ENCODE measurements at places on chromosomes 4 and X. TPM values are rescaled to one million over a fixed set of nuclear protein-coding genes. Genes with fewer than 3 reads are reported as not detected.

The LGI2 gene
- 2.1 TPM for total RNA-seq

The AREG gene
- 11.2 TPM for total RNA-seq

The SLC10A6 gene
- total RNA-seq: 0.37 TPM

The SHROOM4 gene
- 9.1 TPM for total RNA-seq

The CT45A3 gene
- not detected for total RNA-seq

The LAMTOR3 gene
- total RNA-seq: 36.5 TPM

The RHOXF2 gene
- not detected for total RNA-seq

The LPAR4 gene
- 0.35 TPM for total RNA-seq

The SATL1 gene
- not detected for total RNA-seq

The PAK3 gene
- 0.11 TPM for total RNA-seq

DNA sequence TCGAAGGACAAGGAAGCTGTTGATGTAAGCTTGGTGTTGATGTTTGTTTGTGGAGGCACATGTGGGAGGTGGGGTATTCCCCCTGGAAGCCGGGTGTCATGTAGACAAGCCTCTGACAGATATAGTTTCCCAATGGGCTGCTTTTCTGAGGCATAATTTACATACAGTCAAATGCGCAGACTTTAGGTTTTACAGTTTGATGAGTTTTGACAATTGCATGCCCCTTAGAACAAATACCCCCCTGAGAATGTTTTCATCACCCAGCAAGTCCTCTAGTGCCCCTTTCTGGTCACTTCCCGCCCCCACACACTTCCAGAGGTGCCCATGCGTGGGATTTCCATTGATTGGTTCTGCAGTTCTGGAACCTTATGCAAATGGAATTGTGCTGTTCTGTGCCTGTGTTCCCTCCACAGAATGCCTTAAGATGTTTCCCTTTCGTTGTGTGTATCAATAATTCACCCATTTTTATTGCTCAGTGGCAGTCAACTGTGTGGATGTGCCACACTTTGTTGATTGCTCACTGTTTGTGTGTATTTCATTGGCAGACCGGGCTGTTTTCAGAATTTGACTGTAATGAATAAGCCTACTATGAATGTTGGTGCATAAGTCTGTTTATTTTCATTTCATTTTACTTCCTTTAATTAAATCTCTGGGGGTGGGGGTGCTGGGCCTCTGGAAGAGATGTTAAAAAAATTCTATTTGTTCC lies 8.5 kb downstream of the EVC start:
- no peak overlapping the region for H3K27ac ChIP-seq
- no peaks in the 10 kb centered on the region for H3K4me1 ChIP-seq
- H3K4me3 ChIP-seq: no peak overlapping the region
- peaks cover 17% of the 10 kb centered on the region for H3K36me3 ChIP-seq

GRCh38 chrX:49177873-49178480 lies 6.3 kb downstream of the PLP2 start:
- H3K27me3 ChIP-seq: no peaks in the 10 kb centered on the region
- H3K36me3 ChIP-seq: no peaks in the 10 kb centered on the region
- H3K4me1 ChIP-seq: no peaks in the 10 kb centered on the region
- H3K4me3 ChIP-seq: no peak overlapping the region
- DNase-seq: no peak

GRCh38 chr4:114205261-114205660 lies 225.8 kb upstream of the ARSJ start:
- DNase-seq: no peak
- no peak overlapping the region for H3K27ac ChIP-seq
- H3K4me3 ChIP-seq: no peak overlapping the region
- no peaks in the 10 kb centered on the region for H3K4me1 ChIP-seq
- H3K27me3 ChIP-seq: no peaks in the 10 kb centered on the region
- H3K36me3 ChIP-seq: no peaks in the 10 kb centered on the region

DNA sequence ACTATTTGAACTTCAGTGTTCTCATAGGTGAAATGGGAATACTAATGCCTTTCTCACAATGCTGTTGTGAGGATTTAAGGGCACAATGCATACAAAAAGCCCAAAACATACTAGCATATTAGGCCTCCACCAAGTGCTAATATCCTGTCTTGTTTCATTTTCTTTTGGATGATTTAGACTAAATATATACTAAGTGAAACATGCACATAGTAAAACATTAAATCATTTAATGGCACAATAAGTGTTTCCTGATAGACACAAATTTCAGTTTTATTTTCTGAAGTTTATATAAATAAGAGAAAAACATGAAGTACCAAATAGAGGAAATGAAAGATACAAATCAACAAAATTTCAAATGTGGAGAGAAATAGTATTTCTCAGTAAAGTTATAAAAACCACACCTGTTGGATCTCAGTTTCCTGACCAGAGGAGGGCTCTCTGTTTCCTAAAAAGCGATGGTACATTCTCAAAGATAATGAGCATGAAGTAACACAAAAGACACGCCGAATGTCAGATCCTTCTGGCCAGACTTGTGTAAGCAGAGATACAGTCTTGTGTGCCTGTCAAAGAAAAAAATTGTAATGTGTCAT lies 25.1 kb downstream of the DDX60 start:
- no peaks in the 10 kb centered on the region for H3K27me3 ChIP-seq
- H3K4me3 ChIP-seq: no peak overlapping the region
- DNase-seq: no peak
- no peak overlapping the region for H3K27ac ChIP-seq
- no peaks in the 10 kb centered on the region for H3K4me1 ChIP-seq
- peaks cover 79% of the 10 kb centered on the region for H3K36me3 ChIP-seq

GRCh38 chr4:61911313-61911756 lies 711.2 kb downstream of the ADGRL3 start:
- H3K4me3 ChIP-seq: no peak overlapping the region
- no peaks in the 10 kb centered on the region for H3K4me1 ChIP-seq
- H3K36me3 ChIP-seq: no peaks in the 10 kb centered on the region
- DNase-seq: no peak
- no peaks in the 10 kb centered on the region for H3K27me3 ChIP-seq

- H3K36me3 ChIP-seq: no peaks in the 10 kb centered on the region
- no peak overlapping the region for H3K4me3 ChIP-seq
- H3K4me1 ChIP-seq: no peaks in the 10 kb centered on the region
- DNase-seq: no peak
- no peak overlapping the region for H3K27ac ChIP-seq
Observed at GRCh38 chr4:129384974-129385373, 289.0 kb downstream of the C4orf33 start.

DNA sequence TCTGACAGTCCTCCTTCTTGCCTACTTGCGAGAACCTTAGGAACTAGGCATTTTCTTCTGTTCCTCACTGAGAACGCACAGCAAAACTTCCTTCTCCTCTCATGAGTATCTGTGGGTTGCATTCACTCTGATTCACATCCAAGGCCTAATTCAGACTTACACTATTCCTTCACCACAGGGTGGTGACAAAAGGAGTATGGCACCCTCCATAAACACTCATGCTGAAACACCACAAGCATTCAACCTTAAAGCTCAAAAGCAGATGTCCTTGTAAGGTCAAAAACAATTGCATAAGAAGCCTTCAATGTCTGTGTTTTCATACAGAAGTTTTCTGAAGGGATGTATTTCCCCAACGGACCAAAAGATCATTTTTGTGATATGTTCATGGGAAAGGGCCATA lies 147.3 kb downstream of the CORIN start:
- no peaks in the 10 kb centered on the region for H3K36me3 ChIP-seq
- no peak for DNase-seq
- no peaks in the 10 kb centered on the region for H3K27me3 ChIP-seq
- no peak overlapping the region for H3K4me3 ChIP-seq
- H3K27ac ChIP-seq: no peak overlapping the region
- no peaks in the 10 kb centered on the region for H3K4me1 ChIP-seq

DNA sequence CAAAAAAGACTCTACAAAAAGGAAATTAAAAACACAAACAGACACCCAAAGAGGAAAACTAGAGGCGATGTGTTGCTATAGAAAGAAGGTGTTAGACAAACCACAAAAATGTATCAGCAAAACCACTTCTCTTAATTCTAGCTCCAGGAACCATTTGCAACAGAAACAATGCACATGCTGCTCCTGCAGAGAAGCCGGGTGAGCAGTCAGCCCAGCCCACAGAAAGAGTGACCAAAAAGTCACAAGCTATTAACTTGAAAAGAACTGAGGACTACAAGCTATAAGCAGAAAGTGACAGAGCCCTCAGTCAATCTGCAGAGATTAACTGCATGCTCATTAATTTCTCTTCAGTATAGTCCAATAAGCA lies 96.2 kb upstream of the KLHL13 start:
- H3K4me1 ChIP-seq: no peaks in the 10 kb centered on the region
- no peaks in the 10 kb centered on the region for H3K36me3 ChIP-seq
- H3K4me3 ChIP-seq: no peak overlapping the region
- no peaks in the 10 kb centered on the region for H3K27me3 ChIP-seq
- no peak overlapping the region for H3K27ac ChIP-seq

- no peaks in the 10 kb centered on the region for H3K36me3 ChIP-seq
- H3K27ac ChIP-seq: no peak overlapping the region
- no peaks in the 10 kb centered on the region for H3K4me1 ChIP-seq
- no peak for DNase-seq
- no peak overlapping the region for H3K4me3 ChIP-seq
- H3K27me3 ChIP-seq: no peaks in the 10 kb centered on the region
Observed at GRCh38 chr4:137819964-137820383, 287.7 kb upstream of the PCDH18 start.

GRCh38 chr4:1133033-1133432 lies 19.7 kb upstream of the RNF212 start:
- H3K27me3 ChIP-seq: no peaks in the 10 kb centered on the region
- H3K4me3 ChIP-seq: no peak overlapping the region
- H3K27ac ChIP-seq: no peak overlapping the region

DNA sequence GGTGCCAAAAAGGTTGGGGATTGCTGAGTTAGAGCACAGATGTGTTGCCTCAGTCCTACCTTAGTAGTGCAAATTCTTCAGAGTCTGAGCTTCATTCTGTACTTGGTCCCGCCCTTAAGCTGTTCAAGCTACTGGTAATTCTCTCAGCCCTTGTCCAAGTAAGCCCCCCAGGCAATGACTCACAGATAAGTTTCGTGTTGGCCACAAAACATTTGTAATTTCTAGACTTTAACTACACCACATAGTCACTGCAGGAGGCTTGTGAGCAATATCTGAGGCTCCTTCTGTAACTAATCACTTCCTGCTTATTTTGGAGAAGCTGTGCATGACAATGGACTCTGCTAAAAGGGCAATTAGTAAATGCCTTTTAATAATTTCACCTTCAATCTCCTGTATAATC lies 1420.5 kb downstream of the PCDH7 start:
- DNase-seq: no peak
- no peak overlapping the region for H3K27ac ChIP-seq
- no peak overlapping the region for H3K4me3 ChIP-seq
- no peaks in the 10 kb centered on the region for H3K27me3 ChIP-seq
- no peaks in the 10 kb centered on the region for H3K4me1 ChIP-seq

DNA sequence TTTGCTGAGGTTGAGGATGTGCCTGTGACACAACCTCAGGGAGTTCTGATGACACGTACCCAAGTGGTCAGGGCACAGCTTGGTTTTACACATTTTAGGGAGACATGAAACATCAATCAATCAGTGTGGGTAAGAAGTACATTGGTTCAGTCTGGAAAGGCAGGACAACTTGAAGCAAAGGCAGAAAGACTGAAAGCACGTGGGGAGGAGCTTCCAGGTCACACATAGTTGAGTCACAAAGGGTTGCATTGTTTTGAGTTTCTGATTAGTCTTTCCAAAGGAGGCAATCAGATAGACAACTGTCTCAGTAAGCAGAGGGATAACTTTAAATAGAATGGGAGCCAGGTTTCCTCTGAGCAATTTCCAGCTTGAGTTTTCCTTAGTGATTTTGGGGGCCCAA lies 1910.0 kb upstream of the AGA start:
- no peaks in the 10 kb centered on the region for H3K36me3 ChIP-seq
- DNase-seq: no peak
- no peak overlapping the region for H3K4me3 ChIP-seq
- no peaks in the 10 kb centered on the region for H3K4me1 ChIP-seq
- no peak overlapping the region for H3K27ac ChIP-seq

- H3K36me3 ChIP-seq: no peaks in the 10 kb centered on the region
- H3K27me3 ChIP-seq: no peaks in the 10 kb centered on the region
- no peaks in the 10 kb centered on the region for H3K4me1 ChIP-seq
- no peak overlapping the region for H3K27ac ChIP-seq
Observed at GRCh38 chrX:53714580-53715345, 28.2 kb upstream of the HUWE1 start.

DNA sequence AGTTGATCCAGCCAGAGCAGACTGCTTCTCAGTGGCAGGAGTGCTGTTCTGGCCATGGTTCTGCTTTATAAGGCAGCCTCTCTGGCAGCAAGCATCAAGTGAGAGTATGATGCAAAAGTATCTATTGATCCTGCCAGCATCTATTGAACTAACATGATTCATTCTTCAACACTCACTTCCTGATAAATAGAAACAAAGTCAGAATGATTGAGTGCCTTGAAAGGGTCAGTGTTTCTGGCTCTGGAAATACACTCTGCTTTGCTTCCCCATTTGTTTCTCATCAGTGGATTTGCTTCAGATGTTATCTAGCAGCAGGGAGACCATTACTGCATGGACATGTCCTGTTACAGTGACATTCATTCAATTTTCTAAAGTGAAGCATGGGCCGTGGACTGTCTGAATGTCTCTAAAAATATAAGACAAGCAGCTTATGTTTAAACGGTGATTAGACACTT lies 66.2 kb upstream of the FRAS1 start:
- H3K4me3 ChIP-seq: no peak overlapping the region
- no peak for DNase-seq
- no peaks in the 10 kb centered on the region for H3K36me3 ChIP-seq
- H3K27me3 ChIP-seq: no peaks in the 10 kb centered on the region
- H3K4me1 ChIP-seq: no peaks in the 10 kb centered on the region

GRCh38 chr4:185062606-185063005 lies 44.3 kb downstream of the HELT start:
- H3K4me1 ChIP-seq: no peaks in the 10 kb centered on the region
- H3K27me3 ChIP-seq: no peaks in the 10 kb centered on the region
- no peak for DNase-seq
- H3K36me3 ChIP-seq: no peaks in the 10 kb centered on the region

DNA sequence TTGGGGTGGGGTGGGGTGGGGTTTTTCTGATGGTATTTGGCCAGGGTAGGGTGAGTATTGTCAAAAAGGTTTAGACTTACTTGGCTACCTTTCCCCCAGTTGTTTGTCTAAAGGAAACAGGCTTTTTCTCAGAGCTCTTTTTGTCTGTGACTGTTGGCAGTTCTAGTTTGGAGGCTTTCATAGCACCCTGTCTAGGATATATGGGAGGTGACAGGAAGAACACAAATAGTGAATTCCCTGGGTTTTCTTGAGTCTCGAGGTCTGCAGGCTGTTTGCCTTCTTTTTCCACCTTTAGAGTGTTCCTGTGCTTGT lies 13.5 kb downstream of the RPS6KA3 start:
- H3K27me3 ChIP-seq: no peaks in the 10 kb centered on the region
- H3K4me3 ChIP-seq: no peak overlapping the region
- no peak for DNase-seq
- no peaks in the 10 kb centered on the region for H3K36me3 ChIP-seq
- no peak overlapping the region for H3K27ac ChIP-seq

GRCh38 chr4:32148111-32148666 lies 1428.0 kb downstream of the PCDH7 start:
- H3K27ac ChIP-seq: no peak overlapping the region
- H3K36me3 ChIP-seq: no peaks in the 10 kb centered on the region
- DNase-seq: no peak
- no peak overlapping the region for H3K4me3 ChIP-seq
